ENCODE measurements at places on chromosomes 1 and 21.

GRCh38 chr1:112557385-112557784 lies 48.6 kb downstream of the WNT2B start:
- no peak for DNase-seq

DNA sequence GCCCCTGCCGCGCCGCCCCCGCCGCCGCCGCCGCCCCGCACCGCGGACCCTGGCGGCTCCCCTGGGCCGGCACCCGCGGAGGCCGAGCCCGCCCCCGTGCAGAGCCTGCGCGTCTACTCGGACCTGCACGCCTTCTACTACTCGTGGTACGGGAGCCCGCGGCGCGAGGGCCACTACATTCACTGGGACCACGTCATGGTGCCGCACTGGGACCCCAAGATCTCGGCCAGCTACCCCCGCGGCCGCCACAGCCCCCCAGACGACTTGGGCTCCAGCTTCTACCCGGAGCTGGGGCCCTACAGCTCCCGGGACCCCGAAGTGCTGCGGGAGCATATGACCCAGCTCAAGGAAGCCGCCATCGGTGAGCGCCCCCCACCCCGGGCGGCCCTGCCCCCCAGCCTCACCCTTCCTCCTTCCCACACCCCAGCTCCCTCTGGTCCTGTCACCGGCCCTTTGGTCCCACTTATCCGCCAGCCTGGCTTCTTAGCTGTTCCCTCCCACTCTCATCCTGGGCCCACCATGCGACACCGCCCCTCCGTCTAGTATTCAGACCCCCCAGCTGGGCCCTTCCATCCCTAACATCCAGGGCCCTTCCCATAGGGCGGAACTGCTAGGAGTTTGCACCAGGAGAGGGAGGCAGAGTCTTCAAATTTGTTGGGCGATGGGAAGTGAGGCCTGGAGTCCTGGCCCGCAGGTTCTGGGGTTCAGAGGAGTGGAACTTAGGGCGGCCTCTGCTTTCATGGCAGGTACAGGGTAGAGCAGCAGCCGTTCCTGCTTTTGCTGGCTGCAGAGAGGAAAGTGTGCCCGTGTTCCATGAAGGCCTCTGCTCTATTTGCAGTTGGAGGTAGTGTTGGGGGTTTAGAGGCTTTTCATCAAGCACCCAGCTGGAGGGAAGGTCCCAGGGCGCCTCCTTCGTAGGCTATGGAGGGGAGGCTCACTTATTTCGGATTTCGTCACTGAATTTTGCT lies 1.0 kb downstream of the MANEAL start:
- no peak for DNase-seq

- DNase-seq: no peak
These were observed 8.9 kb downstream of the COL16A1 start for GRCh38 chr1:31694964-31695313.

- DNase-seq: no peak
These were observed 10.0 kb upstream of the KCNAB2 start for GRCh38 chr1:6035719-6036118.

- peak; percentile 64 for DNase-seq
These were observed 3.7 kb upstream of the SDE2 start for GRCh38 chr1:226002667-226003501.

DNA sequence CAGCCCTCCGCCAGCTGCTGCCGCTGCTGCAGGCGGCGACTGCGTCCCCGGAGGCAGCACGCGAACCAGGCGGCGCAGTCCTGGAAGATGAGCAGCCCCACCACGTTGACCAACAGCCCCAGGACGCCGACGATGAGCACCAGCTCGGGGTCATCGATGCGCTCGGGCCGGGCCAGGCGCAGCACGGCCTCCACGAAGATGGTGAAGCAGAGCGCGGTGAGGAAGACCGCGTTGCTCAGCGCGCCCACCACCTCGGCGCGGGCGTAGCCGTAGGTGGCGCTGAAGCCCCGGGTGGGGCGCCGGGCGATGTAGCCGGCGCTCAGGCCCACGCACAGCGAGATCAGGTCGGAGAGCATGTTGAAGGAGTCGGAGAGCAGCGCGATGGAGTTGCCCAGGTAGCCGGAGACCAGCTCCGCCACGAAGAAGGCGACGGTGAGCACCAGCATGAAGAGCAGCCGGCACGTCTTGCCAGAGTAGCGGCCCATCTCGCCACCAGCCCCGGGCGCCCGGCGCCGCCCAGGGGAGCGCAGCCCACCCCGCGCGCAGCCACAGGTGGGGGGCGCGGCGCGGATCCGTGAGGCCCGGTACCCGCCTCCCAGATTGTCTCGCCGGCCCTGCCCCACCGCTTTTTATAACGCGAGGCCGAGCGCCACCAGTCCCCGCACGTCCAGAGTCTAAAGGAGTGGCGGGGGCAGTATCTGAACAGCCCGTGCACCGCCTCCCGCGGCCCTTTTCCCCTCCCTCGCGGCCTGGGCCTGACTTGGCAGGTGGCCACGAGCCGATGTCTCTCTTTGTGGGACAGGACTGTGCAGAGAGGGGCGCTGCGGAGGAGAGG lies at the start of gene SLC30A10:
Gene SLC30A10, minus strand, starts transcription at position 602 of the 835 bp plus-strand sequence. Its CDS starts 117 bp downstream, at position 485.
- DNase-seq: no peak

GRCh38 chr1:110734133-110734680 lies 59.5 kb upstream of the KCNA3 start:
- no peak for DNase-seq

DNA sequence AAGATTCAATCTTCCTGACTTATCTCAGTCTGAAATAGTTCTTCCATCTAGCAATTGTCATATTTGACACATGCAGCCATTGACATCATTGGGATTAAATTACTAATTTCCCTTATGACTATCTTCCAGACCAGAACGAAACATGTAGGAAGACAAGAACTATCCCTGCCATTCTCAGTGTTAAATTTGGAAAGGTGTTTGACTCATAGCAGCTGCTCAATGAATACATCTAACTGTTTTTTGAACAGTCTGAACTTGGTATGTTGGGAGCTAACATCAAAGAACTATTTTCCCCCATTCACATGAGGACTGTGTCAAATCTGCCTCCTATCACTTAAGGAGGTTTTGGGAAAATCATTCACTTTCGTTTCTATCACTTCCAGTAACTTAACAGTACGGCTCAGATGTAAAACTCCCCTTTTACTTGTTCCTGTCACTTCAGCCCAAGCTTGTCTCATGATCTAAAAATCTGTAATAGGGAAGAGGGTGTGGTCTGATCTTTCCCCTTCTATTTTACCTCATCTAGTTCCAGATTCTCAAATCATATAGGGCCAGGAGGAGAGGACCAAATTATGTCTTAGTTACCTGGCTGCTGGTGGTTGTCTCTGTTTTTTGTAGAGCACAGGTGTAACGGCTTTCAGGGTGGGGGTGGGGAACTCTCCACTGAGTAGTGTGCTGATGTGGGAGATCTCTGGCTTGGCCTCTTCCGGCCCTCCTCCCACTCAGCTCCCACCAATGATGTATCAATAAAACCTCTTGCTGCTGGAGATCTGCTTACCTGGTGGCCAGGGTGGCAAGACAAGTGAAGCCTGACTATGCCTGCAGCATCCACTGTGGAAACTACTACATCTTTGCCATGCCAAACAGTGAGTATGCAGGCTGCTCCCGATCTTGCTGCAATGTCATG lies 26.2 kb upstream of the SLAMF1 start:
- no peak for DNase-seq

GRCh38 chr1:63634471-63634870 lies 41.3 kb downstream of the PGM1 start:
- no peak for DNase-seq

DNA sequence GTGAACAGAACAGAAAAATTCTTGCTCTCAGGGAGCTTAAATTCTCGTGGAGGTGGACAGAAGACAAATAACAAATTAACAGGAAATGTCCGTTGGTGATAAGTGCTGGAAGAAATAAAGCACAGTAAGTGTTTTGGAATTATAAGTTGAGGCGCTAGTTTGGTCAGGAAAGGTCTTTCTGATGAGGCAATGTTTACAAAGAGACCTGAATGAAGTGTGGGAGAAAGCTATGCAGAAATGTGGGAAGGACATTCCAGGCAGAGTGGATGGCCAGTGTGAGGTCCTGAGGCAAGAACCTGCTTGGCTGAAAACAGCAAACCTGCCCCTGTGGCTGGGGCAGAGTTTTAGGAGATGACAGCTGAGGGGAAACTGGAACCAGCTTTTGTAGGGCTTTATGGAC lies 23.3 kb downstream of the NGF start:
- DNase-seq: peak; percentile 86

DNA sequence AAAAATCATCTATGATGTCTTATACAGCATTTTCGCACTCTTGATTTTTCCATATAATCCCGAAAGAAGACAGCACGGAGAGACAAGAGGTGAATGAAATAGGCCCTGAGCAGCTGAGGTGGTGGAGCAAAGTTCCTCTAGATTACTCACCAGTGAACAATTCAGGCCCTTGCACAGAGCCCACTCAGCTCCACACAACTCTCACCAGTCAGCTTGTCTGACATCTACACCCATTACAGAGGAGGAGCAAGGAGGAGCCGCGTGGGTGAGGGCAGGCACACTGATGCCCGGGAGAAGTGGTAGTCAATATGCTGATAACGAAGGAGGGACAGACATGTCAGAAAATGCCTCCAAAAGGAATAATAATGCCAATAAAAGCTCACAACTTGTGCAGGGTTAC lies 59.9 kb downstream of the DNM3 start:
- no peak for DNase-seq

DNA sequence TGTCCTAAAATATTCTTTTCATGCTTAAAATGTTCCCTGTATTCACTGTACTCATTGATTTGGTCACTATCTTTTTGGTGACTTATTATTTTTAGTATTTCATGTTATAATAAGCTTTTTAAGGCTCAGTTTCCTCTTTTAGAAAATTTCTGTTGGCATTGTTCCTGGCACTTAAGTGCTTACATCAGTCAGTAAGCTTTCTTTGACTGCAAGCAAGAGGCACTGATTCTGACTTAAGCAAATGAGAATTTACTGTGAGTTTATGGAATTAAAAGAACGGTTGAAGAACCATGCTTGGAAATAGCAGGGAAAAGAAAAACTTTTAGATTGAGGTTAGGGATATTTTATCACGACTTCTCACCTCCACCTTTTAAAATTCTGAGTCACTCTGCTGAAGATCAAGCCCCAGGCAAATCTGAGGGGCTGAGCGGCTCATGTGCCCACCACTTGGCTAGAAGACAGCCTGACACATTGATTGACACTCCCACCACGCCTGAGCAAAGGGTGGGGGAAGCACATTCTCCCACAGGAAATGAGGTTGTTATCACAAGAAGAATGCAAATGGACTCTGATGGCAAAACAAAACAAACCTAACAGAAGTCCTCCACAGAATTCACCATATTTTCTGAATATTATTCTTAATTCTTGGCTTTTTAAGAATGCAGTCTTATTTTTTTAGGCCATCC lies 102.8 kb downstream of the KCTD3 start:
- peak; percentile 12 for DNase-seq

- DNase-seq: no peak
These were observed 309.0 kb downstream of the PTGER3 start for GRCh38 chr1:70738624-70739023.

DNA sequence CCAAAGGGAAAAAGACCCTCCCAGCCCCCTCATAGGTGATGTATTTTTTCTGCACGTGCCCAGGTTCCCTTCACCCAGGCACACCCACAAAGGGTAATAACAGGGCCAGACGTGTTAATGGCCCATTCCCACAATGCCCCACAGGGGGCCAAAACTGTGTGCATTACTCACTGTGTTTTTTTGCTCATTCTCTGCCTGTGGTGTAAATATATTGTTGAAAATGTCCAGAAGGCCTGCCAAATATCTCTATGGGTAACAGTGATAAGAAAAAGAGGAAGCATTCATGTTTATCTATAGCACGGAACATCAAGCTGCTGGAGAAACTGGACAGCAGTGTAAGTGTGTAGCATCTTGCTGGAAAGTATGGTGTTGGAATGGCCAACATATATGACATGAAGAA lies 21.9 kb downstream of the RHEX start:
- peak; percentile 5 for DNase-seq

DNA sequence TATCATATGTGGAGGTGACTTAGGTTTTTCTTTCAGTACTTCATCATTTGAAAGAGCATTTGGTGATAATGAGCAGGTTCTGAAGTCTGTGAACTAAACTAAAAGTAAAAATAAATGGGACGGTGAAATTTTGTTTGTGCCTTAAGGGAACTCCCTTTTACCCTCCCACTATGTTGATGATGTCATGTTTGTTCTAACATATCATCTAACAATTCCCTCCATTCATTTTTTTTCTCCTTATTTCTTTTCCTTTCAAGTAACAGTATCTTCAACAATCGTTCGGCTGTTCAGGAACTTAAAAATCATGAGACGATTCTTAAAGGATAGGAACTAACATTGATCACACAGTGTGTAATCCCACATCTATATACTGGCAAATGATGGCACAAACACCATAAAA lies 30.0 kb upstream of the IRF2BP2 start:
- no peak for DNase-seq
